ENCODE measurements at places on chromosomes 1 and 21. TPM values are rescaled to one million over a fixed set of nuclear protein-coding genes. Genes with fewer than 3 reads are reported as not detected.

GRCh38 chr1:53137729-53138128 lies 4.7 kb downstream of the SLC1A7 start:
- H3K36me3 ChIP-seq = no peaks in the 10 kb centered on the region
- H3K4me1 ChIP-seq = peaks cover 21% of the 10 kb centered on the region
- H3K27ac ChIP-seq = no peak overlapping the region
- DNase-seq = no peak
- no peak overlapping the region for H3K4me3 ChIP-seq

CD1C gene
- not detected for polyA plus RNA-seq

- H3K4me1 ChIP-seq = no peaks in the 10 kb centered on the region
- DNase-seq = no peak
- H3K27me3 ChIP-seq = no peaks in the 10 kb centered on the region
- H3K4me3 ChIP-seq = no peak overlapping the region
- no peaks in the 10 kb centered on the region for H3K36me3 ChIP-seq
Measured at GRCh38 chr1:60088620-60089155, 15.1 kb upstream of the C1orf87 start.

TNNI3K gene
- polyA plus RNA-seq = 1.3 TPM

GRCh38 chr1:162297208-162297607 lies 79.4 kb downstream of the SPATA46 start:
- no peak overlapping the region for H3K4me3 ChIP-seq
- DNase-seq = no peak
- H3K27me3 ChIP-seq = peaks cover 7% of the 10 kb centered on the region
- H3K27ac ChIP-seq = no peak overlapping the region
- H3K4me1 ChIP-seq = no peaks in the 10 kb centered on the region

DNA sequence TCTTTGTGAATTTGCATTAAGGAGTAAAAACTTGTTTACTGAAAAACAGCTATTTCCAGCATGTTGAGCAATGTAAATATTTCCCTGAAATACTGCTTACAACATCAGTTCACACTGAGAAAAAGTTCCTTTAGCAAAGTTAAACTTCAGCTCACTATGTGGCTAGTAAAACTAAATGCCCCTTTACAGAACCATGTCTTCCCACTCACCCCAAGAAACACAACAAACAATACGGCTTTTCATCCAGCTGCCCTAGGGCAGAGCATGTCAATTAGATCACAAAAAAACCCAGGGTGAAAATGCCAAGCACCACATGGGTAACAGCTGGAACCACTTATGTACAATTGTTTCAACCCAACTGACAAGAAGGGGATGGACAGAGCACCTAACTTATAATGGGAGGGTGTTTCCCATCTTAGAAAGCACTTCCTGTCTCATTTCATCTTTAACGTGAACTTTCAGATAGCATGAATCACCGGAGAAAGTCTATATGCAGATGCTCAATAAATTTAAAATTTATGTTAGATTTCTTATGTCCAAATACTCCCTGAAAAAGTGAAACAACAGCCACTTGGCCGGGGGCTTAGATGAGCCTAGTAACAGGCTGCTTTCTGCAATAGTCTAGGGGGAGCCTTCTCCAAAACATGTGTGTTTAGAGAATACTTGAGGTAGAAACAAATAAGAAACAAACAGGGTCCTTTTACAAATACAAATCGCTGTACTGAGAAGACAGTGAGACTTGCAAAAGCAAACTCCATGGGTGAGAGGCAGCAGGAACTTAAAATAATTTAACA lies 6.6 kb downstream of the NID1 start:
- H3K27me3 ChIP-seq = no peaks in the 10 kb centered on the region
- H3K27ac ChIP-seq = peak overlapping the region; percentile 20
- H3K4me3 ChIP-seq = no peak overlapping the region
- peaks cover 6% of the 10 kb centered on the region for H3K4me1 ChIP-seq
- no peaks in the 10 kb centered on the region for H3K36me3 ChIP-seq

GRCh38 chr21:44589586-44590305 lies 2.6 kb downstream of the KRTAP10-6 start:
- H3K4me3 ChIP-seq = no peak overlapping the region
- no peak for DNase-seq
- H3K27ac ChIP-seq = no peak overlapping the region
- peaks cover 5% of the 10 kb centered on the region for H3K27me3 ChIP-seq

GRCh38 chr21:15742052-15742670 lies 12.4 kb downstream of the USP25 start:
- H3K36me3 ChIP-seq = no peaks in the 10 kb centered on the region
- peaks cover 2% of the 10 kb centered on the region for H3K4me1 ChIP-seq
- H3K27ac ChIP-seq = no peak overlapping the region
- H3K4me3 ChIP-seq = no peak overlapping the region

- DNase-seq = no peak
- H3K36me3 ChIP-seq = no peaks in the 10 kb centered on the region
- no peak overlapping the region for H3K4me3 ChIP-seq
- H3K4me1 ChIP-seq = no peaks in the 10 kb centered on the region
Measured at GRCh38 chr1:41272601-41273000, 30.5 kb upstream of the SCMH1 start.

GRCh38 chr1:230231774-230232145 lies 164.7 kb downstream of the GALNT2 start:
- DNase-seq = peak; percentile 60
- no peaks in the 10 kb centered on the region for H3K27me3 ChIP-seq

- H3K27me3 ChIP-seq = peaks cover 12% of the 10 kb centered on the region
- H3K4me3 ChIP-seq = no peak overlapping the region
- no peak for DNase-seq
- H3K27ac ChIP-seq = no peak overlapping the region
- no peaks in the 10 kb centered on the region for H3K36me3 ChIP-seq
Measured at GRCh38 chr1:205062319-205062718, 19.3 kb downstream of the CNTN2 start.

DNA sequence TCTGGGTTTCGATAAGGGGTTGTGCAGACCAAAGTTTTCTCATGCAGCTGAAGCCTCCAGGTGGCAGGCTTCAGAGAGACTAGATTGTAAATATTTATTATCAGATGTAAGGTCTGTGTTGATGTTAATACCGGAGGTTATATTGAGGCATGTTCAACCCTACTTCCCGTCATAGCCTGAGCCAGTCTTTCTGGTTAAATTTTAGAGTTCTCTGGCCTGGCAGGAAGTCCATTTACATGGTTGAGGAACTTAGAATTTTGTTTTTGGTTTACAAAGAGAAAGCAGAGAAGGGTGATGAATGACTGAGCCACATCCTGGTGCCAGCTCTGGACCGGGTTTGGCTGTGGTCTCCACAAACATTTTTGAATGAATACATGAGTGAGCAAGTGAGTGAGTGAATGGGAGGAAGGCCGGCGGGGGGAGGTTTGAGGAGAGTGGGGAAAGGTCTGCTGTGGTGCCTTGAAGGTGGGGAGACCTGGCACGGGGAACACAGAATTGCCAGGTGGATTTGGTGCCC lies 218.5 kb downstream of the DISC1 start:
- H3K4me1 ChIP-seq = peaks cover 11% of the 10 kb centered on the region
- H3K36me3 ChIP-seq = no peaks in the 10 kb centered on the region
- DNase-seq = peak; percentile 61

- no peaks in the 10 kb centered on the region for H3K36me3 ChIP-seq
- no peak overlapping the region for H3K4me3 ChIP-seq
- no peaks in the 10 kb centered on the region for H3K27me3 ChIP-seq
- DNase-seq = peak; percentile 57
- no peak overlapping the region for H3K27ac ChIP-seq
- H3K4me1 ChIP-seq = peaks cover 2% of the 10 kb centered on the region
Measured at GRCh38 chr1:24199291-24199900, 12.3 kb upstream of the IFNLR1 start.

GRCh38 chr1:81654147-81654546 lies 146.6 kb upstream of the ADGRL2 start:
- H3K4me3 ChIP-seq = no peak overlapping the region
- H3K27me3 ChIP-seq = peaks cover 1% of the 10 kb centered on the region
- H3K27ac ChIP-seq = no peak overlapping the region
- DNase-seq = no peak
- H3K36me3 ChIP-seq = no peaks in the 10 kb centered on the region

DNA sequence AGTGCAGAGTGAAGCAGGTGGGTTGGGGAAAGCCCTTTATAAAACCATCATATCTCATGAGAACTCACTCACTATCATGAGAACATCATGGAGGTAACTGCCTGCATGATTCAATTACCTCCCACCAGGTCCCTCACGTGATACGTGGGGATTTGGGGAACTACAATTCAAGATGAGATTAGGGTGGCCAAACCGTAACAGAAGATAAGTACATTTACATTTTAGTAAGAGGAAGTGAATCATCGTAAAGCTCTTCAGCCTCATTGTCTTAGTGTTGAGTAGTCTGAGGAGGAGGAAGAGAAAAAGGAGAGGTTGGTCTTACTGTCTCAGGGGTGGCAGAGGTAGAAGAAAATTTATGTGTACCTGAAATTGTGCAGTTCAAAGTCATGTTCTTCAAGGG lies 1053.4 kb upstream of the ADGRL4 start:
- no peaks in the 10 kb centered on the region for H3K4me1 ChIP-seq
- H3K27ac ChIP-seq = no peak overlapping the region
- H3K36me3 ChIP-seq = no peaks in the 10 kb centered on the region

SCCPDH gene
- 22.9 TPM for polyA plus RNA-seq

Measured in IMR-90 (cell line).